Fibroblast of skin of right biceps (primary cell): ENCODE measurements at places on chromosomes 4 and X.

DNA sequence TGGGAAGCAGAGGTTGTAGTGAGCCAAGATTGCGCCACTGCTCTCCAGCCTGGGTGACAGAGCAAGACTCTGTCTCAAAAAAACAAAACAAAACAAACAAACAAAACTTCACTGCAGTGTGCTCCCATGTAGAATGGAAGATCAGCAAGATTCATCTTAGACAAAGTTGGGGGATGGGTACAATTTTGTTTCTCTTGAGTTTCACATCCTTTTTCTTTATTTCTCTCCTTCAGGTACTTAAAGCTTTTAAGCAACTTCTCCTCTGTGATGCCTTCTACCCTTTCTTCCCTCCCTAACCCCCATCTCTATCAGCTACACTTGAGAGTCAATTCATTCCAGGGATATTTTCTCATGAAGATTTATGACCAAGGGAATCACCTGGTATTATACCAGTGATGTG, 15.5 kb upstream of the RBBP7 start:
- no peak for DNase-seq

DNA sequence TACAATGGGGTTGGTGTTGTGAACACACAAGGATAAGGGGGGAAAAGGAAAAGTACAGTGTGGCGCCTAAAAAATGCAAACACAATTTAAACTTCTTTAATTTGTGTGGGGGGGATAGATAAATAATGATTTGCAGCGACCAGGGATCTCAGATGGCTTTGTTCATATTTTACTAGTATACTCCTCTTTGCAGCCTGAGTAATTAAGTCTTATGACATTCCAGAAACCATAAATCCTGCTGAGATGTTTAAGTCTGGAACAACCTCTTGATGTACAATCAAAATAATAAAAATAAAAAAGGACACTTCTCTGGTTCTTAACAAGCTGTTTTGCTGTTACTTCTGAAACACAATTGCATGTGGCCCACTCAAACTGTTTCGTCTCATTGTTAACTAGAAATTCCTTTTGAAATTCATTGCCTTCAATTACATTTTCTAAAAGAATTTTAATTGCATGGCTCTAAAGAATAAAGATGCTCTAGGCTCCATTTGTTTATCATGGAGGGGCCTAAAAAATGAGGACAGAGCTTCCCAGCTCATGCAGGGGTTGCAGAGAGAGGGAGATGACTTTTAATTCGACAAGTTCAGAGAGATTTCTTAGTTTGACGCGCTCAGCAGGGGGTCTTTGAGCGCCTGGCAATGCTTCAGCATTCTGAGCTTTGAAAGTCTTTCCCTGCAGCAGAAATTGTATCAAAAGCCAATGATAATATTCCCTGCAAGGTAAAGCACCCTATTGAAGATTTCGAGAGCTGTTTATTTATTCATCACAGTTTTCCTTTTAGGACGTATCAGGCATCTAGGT, 892.4 kb upstream of the TENM3 start:
- no peak for DNase-seq

DNA sequence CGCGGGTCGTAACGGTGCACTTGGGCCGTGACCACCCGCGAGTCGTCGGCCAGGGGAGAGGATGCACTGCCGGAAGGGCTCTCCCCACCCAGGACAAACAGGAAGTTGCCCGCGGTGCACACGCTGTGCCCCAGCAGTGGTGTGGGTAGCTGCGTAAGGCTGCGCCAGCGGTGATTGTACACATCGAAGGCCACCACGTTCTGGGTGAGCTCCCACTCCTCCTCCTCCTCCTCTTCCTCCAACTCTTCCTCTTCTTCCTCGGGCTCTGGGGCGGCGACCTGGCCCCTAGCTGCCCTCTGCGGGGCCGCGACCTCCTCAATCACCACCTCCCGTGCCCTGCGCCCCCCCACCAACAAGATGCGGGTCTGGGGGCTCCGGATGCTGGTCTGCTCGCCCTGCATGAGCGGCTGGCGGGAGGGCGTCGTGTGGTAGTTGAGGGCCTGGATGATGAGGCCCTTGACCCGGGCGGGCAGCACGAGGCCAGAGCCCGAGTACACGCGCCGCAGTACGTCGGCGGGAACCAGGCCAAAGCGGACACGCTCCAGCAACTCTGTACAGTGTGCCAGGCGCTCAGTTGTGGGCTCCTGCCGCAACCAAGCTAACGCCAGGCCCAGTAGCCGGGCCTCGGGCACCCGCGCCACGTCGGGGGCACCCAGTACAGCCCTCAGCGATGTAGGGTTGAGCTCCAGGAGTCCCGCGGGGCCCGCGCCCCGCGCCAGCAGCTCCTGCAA, 1.4 kb downstream of the KLHL34 start:
- no peak for DNase-seq

DNA sequence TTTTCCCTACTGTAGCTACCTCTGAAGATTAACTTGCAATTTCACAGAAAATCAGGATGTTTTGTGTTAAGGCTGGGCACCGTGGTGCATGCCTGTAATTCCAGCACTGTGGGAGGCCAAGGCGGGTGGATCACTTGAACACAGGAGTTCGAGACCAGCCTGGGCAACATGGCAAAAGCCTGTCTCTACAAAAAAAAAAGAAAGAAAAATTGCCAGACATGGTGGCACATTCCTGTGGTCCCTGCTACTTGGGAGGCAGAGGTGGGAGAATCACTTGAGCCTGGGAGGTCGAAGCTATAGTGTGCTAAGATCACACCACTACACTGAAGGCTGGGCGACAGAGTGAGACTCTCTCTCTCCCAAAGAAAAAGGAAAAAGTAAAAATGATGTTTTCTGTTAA, 27.4 kb downstream of the APELA start:
- DNase-seq = no peak

- no peak for DNase-seq
Observed at GRCh38 chr4:48011722-48012121, 4.8 kb downstream of the CNGA1 start.

DNA sequence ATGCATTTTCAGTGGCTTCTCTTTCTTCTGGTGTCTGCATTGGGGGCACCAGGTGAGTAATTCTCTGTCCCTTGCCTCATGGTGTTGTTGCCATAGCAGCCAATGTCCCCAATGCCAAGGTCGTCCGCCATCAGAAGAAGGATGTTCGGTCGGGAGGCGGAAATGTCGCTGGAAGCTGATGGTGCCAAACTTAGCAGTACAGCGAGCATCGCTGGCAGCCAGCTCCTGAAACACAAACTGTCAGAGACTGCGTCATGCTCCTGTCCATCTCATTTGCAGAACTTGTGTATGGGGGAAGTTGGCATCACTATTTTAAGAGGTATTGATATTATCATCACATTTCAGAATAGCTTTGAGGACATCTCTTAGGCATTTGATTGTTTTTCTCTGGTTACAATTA, 29.1 kb upstream of the ARSD start:
- DNase-seq = no peak

DNA sequence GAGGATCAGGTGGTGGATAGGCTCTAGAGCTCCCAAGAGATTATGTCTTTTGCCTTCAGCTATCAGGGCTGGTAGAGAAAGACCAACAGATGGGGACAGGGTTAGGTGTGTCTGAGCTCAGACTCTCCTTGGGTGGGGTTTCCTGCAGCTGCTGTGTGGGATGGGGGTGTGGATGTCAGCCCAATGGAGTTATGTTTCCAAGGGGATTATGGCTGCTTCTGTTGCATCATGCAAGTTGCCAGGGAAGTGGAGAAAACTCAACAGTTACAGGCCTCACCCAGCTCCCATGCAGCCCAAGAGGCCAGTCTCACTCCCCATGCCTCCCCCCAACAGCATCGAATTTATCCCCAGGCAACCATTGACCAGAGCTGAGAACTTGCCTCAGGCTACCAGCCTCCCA, 80.2 kb upstream of the CDX4 start:
- DNase-seq = no peak

DNA sequence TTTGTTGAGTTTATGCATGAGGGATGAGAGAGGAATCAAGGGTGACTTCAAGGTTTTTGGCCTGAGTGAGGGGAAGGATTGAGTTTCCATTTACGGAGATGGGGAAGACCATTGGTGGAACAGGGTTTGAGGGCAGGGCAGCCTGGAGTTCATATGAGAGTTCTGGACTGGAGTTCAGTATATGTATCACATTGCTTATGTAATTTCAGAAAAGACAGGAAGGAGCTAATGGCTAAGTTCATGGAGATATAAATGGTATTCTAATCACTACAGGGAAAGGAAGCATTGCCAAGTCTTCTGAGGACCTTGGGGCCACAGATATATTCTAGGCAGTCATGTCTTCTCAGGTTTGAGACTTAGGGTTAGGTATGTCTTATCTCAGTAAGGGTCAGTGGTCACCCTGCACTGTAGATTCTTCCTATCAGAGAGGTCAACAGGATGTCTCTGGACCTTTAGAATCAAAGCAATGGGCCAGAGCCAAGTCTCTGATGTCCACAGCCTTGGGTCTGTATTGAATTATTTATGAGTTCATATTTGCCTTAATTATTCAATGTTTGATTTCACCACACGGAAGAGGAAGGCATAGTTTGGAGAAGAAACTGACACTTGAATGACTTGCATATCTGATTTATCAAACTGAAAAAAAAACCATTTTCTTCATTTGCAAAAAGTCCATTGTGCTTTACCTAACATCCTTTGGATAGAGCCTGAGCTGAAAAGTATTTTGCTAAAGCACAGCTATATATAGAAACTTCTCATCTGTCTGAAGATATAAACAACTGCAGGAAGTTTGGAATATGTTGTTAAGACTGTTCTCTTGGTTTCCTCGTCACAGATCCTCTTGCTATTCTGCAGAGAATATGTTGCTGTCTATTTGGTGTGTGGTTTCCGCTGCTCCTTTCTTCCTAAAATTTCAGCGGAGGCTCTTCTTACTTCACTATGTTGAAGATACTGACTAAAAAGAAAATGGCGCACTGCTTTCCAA, 139.5 kb downstream of the PDGFRA start:
- no peak for DNase-seq

GRCh38 chr4:37246891-37247290, 2.3 kb downstream of the NWD2 start:
- DNase-seq = no peak

DNA sequence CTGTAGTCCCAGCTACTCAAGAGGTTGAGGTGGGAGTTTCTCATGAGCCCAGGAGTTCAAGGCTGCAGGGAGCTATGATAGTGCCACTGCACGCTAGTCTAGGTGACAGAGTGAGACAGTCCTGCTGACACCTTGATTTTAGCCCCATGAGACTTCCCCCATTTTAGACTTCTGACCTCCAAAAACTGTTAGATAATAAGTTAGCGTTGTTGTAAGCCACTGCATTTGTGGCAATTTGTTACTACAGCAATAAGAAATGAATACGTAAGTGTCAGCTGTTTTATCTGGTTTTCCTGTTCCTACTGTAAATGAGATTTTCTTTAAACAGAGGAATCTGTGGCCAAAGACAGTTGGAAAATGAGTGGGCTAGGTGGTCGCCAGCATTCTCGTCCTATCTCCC, 83.9 kb downstream of the ARHGAP10 start:
- DNase-seq = no peak

DNA sequence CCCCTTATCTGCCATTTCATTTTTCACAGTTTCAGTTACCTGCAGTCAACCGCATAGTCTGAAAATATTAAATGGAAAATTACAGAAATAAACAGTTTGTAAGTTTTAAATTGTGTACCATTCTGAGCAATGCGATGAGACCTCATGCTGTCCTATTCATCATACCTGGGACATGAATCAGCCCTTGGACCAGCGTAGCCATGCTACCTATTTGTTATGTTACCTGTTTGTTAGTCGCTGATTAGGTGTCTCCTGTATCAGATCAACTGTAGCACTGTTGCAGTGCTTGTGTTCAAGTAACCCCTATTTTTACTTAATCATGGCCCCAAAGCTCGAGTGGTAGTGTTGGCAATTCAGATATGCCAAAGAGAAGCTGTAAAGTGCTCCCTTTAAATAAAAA, 492.2 kb upstream of the AADAT start:
- DNase-seq = no peak

- DNase-seq = no peak
Observed at GRCh38 chrX:115559672-115560071, 1.3 kb upstream of the PLS3 start.

DNA sequence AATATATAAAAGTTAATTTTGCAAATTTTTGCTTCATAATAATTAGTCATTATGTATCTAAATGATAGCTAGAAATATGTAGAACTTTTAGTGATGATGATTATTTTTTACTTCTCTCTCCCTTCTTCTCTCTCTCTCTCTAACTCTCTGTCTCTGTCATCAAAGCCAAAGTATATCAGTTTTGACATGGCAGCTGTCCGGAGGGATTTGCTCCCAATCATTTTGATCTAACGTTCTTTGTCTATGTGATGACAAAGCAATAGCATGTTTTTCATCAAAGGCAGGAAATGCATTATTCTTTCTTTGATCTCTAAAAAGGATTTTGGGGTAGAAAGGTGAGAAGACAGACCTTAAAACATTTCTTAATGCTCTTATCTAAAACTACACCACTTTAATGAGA, 402.1 kb downstream of the PDGFC start:
- DNase-seq = no peak

DNA sequence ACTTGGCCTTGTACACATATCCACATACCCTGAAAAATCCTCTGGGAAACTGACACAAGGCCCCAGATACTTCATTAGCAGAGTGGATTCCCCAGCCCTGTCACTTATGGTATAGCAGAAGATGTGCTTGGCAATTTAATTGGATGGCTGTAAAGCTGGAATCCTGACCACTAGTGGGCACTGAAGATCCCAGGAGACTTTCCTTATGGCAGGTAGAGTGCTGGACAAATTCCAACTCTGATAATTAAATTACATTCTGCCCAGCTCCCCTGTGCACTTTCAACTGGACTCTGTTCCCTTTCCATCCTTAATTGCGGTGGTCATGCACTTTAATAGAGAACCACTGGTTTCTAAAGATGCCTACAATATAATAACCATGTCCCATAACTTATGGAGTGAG, 119.8 kb downstream of the DCK start:
- DNase-seq = no peak

GRCh38 chrX:144716187-144716586, 531.1 kb upstream of the SPANXN1 start:
- no peak for DNase-seq

DNA sequence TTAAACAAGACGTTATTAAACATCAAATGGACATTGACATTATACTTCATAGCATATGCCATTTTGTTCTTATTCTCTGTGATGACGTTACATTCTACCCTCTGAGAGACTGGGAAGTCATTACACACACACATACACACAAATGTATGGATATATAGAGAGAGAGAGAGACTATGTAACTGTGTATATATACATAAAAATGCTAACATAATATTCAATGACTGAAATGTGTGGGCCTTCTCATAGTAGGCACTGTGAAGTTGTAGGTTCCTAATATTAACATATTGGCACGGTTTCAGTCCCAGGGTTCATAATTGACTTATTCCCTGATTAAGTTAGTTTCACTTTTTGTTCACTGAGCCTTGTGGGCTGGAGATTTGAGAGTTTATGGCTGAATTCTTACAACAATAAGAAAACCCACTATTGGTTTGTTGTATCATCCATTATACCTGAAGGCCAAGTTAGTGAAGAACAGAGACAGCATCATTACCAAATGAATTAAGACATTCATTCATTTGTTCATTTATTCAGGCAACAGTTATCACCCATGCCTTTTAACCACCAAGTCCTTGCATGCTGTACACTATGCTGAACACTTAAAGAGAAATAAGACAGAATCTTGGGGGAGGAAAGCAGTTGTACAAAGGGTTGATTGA, 68.5 kb downstream of the GAB1 start:
- DNase-seq = no peak

GRCh38 chr4:80922941-80923340, 107.6 kb upstream of the BMP3 start:
- no peak for DNase-seq
